CD4-positive, alpha-beta T cell treated with Interleukin-2 at 100 ng/mL for 4 hours (primary cell): ENCODE measurements at places on chromosomes 4 and X.

DNA sequence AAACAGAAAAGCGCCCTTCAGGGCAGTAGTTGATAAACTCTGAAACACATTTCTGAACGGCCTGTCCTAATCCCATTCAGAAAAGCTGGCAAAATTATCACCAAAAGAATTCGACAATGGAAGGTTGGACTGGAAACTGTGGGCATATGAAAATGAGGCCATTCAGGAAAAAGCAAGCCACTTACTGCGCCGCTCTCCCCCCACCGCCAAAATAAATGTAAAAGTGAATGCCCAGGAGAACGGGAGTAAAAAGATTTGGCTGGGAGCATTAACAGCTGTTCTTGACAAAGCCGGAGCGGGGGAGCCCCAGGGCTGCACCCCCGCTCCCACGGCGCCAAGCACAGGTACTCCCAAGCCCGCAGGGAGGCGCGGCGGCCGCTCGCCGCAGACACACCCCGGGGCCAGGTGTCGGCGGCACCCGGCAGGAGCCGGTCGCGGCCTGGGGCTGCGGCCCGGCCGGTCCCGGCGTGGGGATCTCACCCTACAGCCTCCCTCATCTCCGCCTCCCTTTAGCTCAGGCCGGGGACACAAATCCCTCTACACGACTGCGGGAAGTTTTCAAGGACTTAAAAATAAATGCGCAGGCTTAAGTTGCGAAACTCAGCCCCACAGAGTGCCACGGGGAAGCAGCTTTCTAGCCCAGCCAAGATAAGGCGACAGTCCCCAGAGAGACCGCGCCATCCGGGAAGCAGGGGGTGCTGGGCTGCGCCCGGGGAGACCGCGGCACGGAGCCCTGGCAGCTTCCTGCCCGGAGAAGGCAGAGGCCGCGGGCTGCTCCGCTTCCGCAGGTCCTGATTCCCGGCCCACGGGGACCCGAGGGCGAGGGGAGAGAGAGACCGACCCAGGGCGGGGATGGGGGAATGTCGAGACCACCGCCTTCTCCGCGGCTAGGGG is 593 bp downstream of the SH3RF1 start:
- no peak for DNase-seq

DNA sequence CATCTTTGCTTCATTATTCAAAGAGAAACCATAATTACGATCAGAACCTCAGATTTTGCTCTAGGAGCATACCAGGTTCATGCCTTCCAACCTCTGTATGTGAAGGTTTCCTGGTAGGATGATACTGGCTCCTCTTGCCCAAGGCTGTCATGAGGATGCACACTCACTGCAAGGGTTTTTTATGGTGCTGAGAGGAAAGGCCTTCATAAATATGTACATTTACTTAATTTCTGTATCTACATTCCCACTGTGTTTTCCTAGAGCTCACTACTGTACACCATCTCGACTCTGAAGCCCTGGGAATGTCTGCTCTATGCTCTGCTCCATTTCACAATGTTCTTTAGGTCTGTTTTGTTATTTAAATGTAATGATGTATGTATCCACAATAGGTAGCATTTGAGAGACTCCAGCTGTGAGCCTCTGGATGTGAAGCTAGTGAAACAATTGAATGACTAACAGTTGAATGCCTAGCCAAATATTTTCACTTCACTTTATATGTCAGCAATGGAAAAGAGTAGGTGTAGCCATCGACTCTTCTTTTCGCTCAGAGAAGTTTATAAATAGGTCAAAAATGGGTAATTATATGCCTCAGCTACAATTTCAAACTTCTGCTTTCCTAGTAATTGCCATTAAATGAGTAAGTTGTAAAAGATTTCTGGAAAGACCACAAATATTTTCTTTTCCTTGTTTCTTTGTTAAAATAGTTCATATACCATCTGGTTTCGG is 228.0 kb downstream of the PALLD start:
- DNase-seq = no peak

GRCh38 chrX:70129816-70130215 is 3.4 kb upstream of the IGBP1 start:
- DNase-seq = no peak

DNA sequence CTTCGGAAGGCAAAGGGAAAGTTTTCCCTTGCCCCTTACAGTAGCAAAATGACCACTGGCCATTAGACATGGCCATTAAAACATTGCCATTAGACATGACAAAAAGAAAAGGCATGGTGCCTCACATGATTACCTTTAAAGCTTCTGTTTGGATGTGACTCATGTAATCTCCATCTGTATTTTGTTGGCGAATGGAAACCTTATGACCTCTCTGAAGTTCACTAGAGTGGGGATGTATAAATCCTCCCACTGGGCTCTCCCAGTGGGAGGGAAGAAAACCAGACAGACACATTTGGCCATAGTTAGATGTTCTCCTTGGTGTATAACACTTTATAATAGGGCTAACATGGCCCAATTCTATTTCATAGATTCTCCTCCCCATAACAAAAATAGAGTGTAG is 152.6 kb downstream of the MAGEB17 start:
- no peak for DNase-seq

- no peak for DNase-seq
These were observed 50.5 kb downstream of the CXCL1 start for GRCh38 chr4:73919691-73920090.

DNA sequence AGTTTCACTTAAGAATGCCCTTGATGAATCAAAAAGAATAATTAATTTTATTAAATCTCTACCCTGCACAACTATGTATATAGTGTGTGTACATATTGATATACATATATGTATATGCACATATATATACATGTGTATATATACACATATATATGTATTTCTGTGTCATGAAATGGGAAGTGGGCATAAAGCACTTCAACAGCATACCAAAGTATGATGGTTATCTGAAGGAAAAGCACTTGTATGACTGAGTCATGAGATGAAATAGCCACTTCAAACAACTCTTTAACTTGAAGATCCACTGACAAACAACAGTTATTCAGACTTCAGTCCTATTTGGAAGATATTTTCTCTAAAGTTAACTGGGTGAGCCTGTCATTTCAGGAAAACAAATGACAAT is 16.3 kb downstream of the RNF128 start:
- no peak for DNase-seq

- DNase-seq = no peak
These were observed 164.4 kb downstream of the RBMX2 start for GRCh38 chrX:130566028-130566683.

DNA sequence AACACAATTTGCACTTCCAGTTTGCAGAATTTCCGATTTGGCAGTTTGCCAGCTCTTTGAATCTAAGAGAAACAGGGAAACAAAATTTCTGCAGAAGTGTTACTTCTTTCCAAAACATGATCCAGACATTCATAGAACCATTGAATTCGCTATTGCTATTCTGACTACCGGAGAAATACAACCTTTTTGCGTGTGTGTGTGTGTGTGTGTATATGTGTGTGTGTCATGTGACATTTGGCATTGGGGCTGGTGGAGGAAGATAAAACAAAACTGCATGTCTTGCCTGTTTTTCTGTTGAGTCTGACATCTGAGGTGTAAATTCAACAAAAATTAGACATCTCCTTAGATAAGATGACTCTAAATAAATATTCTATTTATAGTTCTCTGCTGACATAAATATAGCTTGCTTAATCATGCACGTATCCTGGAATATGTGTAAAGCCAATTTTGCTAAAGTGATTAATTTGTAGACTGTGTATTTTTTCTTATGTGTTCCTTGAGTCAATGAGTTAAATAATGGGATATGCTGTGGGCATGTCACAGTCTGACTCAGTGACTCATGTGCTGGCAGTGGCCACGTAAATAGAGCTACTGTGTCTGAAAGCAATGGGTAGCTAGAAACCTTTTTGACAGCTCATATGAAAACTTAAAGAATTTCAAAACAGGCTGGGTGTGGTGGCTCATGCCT is 98.9 kb downstream of the HPGD start:
- DNase-seq = peak; percentile 5

DNA sequence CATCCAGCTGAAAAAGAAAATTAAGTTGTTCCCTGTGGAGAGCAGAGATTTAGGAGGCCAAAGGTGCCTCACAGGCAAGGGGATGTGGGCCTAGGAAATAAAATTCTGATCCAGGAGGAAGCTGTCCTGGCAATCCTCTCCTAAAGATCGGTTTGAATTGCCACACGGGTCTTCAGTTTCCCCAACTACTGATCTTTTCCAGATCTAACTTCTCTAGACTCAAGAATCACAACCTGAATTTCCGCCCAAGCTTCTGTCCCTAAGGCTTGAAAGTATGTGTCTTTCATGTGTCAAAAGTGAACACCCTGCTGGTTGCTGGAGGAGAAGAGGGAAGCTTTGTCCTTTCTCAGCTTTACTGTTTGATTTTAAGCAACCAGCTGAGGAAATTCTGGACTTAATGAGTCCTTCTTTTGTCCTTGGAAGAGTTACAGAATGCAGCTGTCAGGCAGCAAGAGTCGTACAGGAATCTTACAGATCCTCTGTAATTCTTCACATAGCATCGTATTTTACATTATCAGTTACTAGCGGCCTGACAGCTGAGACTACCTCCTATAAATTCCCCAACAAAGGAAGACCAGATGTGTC is 93.8 kb downstream of the INPP4B start:
- DNase-seq = no peak

- DNase-seq = no peak
These were observed 17.1 kb upstream of the SLC7A11 start for GRCh38 chr4:138259271-138259670.

- no peak for DNase-seq
These were observed 3.6 kb upstream of the SCARB2 start for GRCh38 chr4:76216975-76217814.

- DNase-seq = no peak
These were observed 46.4 kb upstream of the ABCG2 start for GRCh38 chr4:88204882-88205281.

- no peak for DNase-seq
These were observed 327.2 kb upstream of the DIPK2B start for GRCh38 chrX:45527834-45528233.
